ENCODE measurements at places on chromosomes 12 and 14.

GRCh38 chr14:95117937-95118721 lies 39.2 kb downstream of the DICER1 start:
- DNase-seq, result no peak

DNA sequence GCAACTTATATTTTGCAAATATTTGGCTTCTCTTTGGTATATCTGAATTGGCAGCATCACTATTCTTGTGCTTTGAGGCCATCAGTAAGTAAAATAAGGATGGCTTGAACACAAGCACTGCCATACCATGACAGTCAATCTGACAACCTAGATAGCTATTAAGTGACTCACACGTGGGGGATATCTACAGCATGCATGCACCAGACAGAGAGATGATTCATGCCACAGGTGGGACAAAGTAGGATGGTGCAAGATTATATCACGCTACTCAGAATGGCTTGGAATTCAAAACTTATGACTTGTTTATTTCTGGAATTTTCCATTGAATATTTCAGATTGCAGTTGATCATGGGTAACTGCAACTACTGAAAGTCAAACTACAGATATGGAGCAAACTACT lies 675.6 kb upstream of the MDGA2 start:
- DNase-seq, result no peak

DNA sequence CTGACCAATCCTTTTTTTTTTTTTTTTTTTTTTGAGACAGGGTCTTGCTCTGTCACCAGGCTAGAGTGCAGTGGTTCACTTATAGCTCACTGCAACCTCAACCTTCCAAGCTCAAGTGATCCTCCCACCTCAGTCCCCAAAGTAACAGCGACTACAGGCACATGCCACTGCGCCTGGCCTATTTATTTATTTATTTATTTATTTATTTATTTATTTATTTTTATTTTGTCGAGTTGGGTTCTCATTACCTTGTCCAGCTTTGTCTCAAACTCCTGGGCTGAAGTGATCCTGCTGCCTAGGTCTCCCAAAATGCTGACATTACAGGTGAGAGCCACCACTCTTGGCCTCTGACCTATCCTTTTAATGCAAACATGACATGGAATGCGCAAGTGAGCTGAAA lies 124.4 kb downstream of the GXYLT1 start:
- DNase-seq, result no peak

- DNase-seq, result no peak
Observed at GRCh38 chr12:118059341-118060191, 1.4 kb downstream of the WSB2 start.

- no peak for DNase-seq
Observed at GRCh38 chr12:123696646-123697045, 15.5 kb upstream of the ATP6V0A2 start.

DNA sequence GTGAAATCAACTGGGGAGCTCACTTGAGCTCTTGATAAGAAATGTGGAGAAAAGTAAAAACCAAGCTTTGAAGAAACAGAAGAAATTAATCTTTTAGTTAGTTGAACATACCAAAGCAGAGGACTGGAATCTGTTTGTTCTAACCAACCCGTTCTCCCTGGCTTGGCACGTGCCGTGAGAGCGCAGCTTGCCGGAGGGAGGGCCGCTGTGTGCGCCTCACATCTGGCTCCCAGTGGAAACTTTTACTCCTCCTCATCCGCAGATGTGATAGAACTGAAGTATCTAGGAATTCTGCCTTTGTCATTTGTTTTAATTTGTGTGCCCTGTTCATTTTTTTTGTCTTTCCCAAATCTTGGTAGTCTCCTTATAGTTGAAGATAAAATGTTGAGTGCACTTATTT lies 64.9 kb downstream of the DDX51 start:
- no peak for DNase-seq

GRCh38 chr14:68634874-68635595 lies 157.8 kb downstream of the ZFP36L1 start:
- DNase-seq, result no peak

- no peak for DNase-seq
Observed at GRCh38 chr12:50542448-50542847, 37.7 kb downstream of the DIP2B start.

- no peak for DNase-seq
Observed at GRCh38 chr12:91833780-91834359, 311.8 kb downstream of the BTG1 start.

DNA sequence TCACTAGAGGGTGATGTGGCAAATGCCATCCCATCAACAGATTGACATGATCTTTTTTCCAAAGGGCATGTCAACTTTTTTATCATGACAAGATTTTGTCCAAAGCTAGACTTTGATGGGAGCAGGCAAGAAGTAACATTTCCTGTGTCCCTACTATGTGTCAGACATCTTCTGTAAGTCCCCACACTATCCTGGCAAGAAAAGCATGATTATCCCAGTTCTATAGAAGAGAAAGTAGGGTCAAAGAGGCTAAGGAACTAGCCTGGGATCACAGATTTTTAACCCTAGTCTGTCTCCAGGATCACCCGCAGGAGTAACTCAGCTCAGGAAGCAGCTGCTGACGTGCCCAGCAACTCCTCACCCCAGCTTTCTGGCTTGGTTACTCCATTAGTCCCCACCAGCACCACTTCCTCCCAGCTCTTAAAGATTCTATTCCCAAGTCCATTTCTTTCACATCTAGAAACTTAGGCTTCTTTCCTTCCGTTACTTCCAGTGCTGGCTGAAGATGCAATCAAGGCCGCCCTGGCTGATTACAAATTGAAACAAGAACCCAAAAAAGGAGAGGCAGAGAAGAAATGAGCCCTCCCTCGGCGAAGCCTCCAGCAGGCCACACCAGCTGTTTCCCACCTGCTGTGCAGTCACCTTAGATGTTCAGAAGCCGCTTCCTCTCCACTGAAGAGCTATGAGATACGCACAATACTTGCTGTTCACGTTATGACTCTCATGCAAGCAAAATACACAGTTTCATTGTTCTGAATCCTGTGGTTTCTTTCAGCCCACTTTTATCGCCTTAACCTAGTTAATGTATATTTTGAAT lies 6.2 kb downstream of the ISCU start:
- DNase-seq, result no peak

DNA sequence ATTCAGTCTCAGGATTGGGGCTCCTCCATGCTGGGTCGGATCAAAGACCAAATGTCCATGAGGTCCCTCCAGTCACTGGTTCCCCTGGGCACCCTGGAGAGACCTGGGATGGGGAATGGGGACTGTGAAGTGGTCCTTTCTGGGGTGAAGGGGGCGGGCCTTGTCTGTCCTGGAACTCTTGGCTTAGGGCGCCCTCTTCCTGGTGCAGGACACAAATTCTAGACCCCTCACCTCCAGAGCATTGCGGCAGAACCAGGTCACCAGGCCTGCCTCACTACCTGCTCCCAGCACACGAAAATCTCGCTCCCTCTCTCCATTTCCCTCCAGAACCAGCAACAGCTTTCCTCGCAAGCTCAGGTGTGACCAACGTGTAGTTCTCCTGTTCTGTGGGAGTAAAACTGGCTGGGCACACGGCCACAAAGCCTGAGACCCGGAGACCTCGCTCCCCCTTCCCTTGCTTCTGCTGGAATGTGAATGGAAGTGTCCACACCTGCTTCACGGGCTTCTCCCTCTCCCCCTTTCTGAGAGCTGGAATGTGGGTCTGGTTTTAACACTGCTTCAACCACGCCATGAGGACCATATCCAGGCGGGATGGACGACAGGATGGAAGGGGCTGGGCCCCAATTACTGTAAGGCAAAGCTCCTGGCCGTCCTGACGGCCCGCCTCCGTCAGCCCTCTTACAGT lies 112.7 kb downstream of the SCARB1 start:
- no peak for DNase-seq

GRCh38 chr14:81433378-81433777 lies 33.3 kb upstream of the STON2 start:
- DNase-seq, result no peak

DNA sequence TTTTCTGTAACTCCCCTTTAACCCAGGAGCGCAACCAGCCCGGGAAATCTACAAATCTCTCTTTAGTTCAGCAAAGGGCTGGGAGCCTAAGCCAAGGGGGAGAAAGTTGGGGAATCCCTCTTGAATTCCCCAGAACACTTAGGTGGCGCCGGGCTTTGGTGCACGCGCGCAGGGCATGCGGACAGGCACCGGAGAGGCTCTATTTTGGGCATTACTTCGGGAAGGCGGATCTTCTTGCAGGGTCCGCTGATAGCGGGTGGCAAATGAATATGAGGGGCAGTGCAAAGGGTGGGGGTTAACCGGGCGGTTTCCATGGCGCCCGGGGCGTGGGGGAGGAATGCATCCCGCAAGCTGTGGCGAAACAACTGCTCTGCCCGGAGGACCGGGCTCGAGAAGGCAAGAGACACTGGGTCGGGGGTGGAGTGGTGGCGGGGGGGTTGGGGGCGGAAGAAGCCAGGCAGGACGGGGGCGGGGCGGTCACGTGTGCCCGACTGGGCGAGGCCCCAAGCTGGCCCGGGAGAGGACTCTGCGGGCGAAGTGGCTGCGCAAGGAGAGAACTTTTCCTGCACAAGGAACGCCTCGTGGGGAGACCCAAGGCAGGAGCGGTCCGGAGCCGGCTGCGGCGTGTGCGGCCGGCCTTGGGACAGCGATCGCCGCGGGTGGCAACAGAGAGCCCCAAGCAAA lies at the start of gene FLVCR2:
Gene FLVCR2 (plus strand): TSS at position 519 of the 684 bp plus-strand sequence. CDS start 353 bp downstream, outside the sequence.
- no peak for DNase-seq

GRCh38 chr12:3698218-3698974 lies 54.5 kb downstream of the CRACR2A start:
- DNase-seq, result no peak

DNA sequence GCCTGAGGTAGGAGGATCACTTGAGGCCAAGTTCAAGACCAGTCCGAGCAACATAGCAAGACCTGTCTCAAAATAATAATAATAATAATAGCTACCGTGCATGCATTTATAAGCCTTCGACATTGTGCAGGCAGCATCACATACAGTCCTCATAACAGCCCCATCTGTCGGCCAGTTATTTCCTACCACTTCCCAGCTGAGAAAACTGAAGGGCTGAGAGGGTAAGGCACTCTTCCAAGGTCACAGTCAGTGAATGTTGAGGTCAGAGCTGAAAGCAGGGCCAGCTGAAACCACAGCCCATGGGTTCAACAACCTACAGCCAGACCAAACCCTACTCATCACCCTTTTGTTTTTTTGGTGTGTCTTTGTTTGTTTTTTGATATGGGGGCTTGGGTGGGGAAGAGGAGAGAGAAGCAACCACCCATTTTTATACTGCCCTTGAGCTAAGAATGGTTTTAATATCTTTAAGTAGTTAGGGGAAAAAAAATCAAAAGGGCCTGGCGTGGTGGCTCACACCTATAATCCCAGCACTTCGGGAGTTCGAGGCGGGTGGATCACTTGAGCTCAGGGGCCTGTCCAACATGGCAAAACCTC lies 16.8 kb upstream of the ITPK1 start:
- DNase-seq, result no peak

- DNase-seq, result no peak
Observed at GRCh38 chr14:86826661-86827060, 1166.3 kb downstream of the GALC start.

- DNase-seq, result no peak
Observed at GRCh38 chr14:77139540-77140358, 1.8 kb downstream of the ZDHHC22 start.

All from cortex of kidney (tissue), 1 donor.